ENCODE measurements at places on chromosomes 3 and 15. TPM values are rescaled to one million over a fixed set of nuclear protein-coding genes. Genes with fewer than 3 reads are reported as not detected.
A peak's percentile ranks its signal among the peaks of the same experiment; 100 is the strongest.

- DNase-seq: no peak
These were observed 539.5 kb downstream of the NAALADL2 start for GRCh38 chr3:175398676-175399075.

- peak; percentile 33 for DNase-seq
These were observed 101.4 kb downstream of the FAM43A start for GRCh38 chr3:194787072-194787471.

The COL8A1 gene
- total RNA-seq: 28.5 TPM

The MST1 gene
- 6.4 TPM for total RNA-seq

The SLC51B gene
- not detected for total RNA-seq

- DNase-seq: no peak
These were observed 361.2 kb downstream of the DIPK2A start for GRCh38 chr3:144332868-144333267.

DNA sequence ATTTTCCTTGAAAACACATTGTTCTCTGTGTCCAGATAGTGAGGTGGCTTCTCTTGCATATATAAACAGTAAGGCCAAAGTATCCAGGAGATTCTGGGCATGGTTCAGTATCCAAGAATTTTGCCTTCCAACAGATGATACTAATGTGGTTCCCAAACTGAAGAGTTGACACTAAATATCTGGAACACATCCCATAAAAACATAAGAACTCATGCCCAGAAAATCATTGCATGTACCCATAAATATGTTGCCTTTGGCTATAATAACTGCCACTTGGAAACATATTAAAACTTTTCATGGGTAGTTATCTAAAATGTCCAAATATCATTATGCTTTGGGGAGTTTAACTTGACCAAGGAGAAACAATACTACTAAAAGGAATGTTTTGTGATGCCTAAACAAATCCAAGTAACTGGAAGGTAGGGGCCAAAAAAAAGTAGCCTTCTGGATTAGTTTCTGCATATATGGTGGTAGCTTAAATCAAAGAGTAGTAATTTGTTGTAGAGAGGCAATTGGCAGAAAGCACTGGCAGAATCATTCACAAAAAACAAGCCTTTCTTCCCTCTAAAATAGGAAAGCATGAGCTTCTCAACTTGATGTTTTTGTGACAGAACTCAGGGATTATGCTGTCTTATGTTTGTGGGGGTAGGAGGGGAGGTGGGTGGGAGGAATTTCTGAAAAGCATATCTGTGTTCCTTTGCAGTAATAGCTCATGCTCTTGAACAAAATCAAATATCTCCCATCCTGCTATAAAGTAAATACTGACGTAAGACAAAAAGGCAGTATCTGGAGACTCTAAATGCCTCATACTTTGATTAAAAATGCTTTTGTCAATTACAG is 753.9 kb downstream of the TUSC7 start:
- no peak for DNase-seq

The NR1D2 gene
- total RNA-seq: 31.0 TPM

The HIGD2B gene
- not detected for total RNA-seq

The ITGB5 gene
- total RNA-seq: 180 TPM

The CHRFAM7A gene
- total RNA-seq: 3.8 TPM

GRCh38 chr3:12247411-12247810 is 41.5 kb upstream of the PPARG start:
- no peak for DNase-seq

The ACP3 gene
- 0.78 TPM for total RNA-seq

DNA sequence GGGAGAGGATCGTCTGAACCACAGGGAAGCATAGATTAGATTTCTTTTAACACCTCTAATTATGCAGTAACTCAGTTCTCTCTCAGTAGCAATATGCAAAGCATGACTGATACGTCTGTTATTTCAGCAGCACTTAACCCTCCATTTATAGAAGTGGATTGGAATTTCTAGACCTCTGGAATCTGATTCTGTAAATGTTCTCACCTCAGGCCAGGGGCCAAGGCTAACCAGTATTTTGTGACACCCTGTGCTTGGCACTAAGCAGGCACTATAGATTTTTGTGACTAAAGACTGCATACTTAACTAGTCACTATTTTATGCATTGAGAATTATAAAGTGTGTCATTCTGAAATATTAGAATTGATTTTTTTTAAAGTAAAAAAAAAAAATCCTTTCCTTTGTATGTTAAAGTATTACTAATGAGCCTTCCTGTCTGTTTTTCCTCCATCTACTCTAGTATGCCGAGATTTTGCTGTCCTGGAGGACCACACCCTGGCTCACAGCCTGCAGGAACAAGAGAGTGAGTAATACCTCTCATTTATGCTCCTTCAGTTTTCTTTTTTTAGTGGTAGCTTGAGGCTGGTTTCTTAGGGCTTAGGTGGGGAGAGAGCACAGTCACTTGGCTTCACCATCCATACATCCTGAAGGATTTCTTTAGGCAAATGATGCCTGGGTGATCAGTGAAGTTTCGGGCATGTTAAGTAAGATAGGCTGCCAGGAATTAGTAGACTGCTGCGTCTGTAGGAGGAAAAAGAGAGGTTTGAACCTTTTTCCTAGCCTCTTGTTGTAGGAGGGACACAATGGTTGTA is 26.5 kb upstream of the UTS2B start:
- DNase-seq: no peak
